ENCODE measurements at places on chromosomes 5 and 9.

GRCh38 chr5:103234239-103234975, 24.2 kb upstream of the MACIR start:
- DNase-seq = no peak

GRCh38 chr5:153782589-153783361, 255.9 kb downstream of the FAM114A2 start:
- no peak for DNase-seq

DNA sequence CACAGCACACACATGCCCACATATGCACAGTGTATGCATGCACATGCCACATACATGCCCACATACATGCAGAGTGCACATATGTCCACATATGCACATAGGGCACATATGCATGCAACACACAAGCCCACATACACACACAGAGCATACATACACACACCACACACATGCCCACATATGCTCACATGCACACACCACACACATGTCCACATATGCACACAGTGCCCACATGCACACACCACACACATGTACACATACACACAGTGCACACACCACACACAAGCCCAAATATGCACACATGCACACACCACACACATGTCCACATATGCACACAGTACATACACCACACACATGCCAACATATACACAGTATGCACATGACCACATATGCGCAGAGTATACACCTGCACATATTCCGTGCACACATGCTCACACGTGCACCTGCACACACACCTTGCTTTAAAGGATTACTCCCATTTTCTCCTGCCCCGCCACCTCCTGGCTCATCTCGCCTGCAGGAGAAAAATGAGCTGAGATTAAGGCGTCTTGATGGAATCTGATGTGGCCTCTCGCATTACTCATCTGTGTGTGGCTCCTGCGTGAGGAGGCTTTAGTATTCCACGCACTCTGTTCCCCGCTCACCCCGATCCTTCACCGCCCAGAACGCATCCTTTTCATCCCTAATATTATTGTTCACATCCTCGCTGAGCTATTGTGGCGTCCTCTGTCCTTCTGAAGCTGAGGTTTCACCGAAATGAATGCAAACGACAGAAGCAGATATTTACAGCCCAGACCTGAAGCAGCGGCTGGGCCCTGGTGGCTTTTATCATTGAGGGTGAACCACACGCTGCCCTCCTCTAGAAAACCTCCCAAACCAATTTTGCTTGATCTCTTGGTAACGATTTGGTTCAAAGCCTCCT, 182.7 kb downstream of the OLFM1 start:
- DNase-seq = no peak

DNA sequence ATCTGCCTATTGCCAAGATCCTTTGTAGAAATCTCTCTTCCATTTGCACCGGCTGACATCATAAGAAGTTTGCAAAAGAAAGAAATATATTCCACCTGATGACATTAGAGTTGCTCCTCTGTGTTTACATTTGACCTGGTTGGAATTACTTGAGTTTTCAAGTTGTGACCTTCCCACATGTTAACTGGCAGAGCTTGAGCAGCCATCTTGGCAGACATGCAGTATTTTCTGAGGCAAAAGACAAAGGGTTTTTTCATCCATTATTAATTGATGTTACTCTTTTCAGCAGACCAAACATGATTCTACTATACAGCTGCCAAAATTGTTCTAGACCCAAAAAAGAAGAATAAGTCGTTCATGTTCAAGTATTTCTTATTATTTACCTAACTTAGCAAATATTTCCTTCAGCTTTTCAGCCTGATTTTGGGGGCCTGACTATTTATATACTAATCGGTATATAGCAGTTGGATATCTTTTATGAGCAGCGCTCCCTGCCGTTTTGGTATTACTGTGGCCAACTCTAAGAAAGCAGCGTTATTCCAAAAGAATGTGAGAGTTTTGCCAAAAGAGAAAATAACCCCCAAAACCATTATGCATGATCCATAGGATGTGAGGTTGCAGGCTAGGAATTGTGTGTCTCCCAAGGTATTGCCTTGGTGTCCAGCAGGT, 212.9 kb downstream of the PBX3 start:
- DNase-seq = no peak

GRCh38 chr9:130114741-130115140, 57.5 kb upstream of the NCS1 start:
- DNase-seq = no peak

GRCh38 chr9:134641173-134641989, at the start of gene COL5A1:
Gene COL5A1, plus strand, starts transcription at chr9:134641803. Its CDS starts 385 bp downstream, at chr9:134642188.
- no peak for DNase-seq

GRCh38 chr5:761854-762710, 22.4 kb downstream of the ZDHHC11B start:
- no peak for DNase-seq

GRCh38 chr5:71013575-71013974, 11.6 kb downstream of the NAIP start:
- DNase-seq = no peak

DNA sequence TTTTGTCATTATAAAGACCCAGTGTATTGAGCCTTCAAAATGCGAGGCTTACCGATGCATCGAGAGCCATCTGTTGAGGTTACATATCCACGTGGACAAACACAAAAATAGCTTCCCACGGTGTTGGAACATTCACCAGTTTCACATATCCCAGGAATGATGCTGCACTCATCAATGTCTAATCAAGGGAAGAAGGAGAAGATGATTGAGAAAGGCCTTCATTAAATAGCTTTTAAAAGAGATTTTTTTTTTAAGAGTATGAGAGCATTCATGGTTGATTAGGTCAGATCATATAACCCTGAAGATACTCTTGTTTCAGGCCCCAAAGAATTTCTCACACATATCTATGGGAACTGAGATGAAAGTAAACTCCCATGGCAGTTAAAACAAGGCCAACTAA, 129.4 kb downstream of the FBN2 start:
- no peak for DNase-seq

DNA sequence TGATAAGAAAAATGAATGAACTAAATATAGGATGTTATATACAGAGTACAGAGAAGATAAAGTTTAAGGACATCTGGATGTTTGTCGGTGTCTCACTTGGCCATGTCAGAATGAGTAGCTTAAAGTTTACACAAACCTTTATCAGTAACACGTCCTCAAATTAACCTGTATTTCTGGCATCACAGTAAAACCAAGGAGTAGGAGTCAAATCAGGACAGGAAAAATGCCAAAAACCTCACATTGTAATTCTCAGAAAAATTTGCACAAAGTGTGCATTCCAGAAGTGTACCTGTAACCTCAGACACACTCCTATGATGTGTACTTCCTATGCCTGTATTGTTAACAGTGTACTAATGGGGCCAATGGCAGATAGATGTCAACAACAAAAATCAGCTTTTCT, 139.3 kb downstream of the SMC2 start:
- DNase-seq = no peak

GRCh38 chr5:173972925-173973615, 15.9 kb upstream of the C5orf47 start:
- DNase-seq = peak; percentile 64

DNA sequence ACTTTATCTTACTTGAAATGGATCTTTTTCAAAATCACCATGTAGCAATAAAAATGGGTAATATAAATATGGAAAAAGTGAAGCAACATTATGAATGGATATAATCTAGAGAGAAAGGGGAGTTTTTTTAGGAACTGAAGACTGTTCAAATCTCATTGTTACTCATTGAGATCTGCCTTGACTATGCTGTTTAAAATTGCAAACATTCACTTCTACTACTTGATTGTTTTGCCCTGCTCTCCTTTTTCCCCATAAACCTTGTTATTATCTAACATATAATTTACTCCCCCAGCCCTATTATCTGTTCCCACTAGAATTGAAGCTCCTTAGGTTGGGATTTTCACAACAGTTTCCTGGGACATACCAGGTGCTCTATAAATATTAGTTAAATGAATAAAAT, 22.0 kb downstream of the PAM start:
- DNase-seq = no peak

- DNase-seq = no peak
These were observed 51.4 kb upstream of the CKMT2 start for GRCh38 chr5:81181576-81182316.

DNA sequence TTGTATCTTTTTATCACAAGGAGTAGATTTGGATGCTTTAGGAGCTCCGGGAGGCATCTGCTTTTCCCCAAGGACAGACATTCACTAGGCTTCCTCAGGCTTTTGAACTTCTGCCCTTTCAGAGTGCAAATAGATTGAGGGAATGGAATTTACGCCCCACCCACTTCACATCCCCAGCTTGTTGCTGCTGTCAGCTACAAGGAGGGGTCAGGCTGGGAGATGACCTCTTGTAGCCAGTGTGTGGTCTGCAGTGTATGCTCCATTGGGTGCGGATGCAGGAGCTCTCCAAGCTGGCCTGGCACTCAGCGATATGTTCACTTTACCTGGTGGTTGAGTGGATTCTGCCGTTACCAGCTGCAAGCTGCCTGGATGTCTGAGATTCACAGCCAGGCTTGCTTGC, 6.4 kb downstream of the TNFSF15 start:
- DNase-seq = no peak

DNA sequence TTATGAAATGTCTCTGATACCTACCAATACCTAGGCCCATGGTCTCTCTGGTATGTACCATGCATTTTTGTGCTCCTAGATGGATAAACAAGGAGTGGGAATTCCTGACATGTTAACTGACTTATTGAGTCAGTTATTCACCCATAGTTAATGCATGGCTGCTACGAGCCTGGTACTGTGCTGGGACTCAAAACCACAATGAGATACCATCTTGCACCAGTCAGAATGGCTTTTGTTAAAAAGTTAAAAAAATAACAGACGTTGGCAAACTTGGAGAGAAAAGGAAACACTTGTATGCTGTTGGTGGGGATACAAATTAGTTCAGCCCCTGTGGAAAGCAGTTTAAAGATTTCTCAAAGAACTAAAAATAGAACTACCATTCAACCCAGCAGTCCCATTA, 293.8 kb downstream of the OSTF1 start:
- DNase-seq = no peak

GRCh38 chr5:177553671-177554429, 513 bp downstream of the FAM193B start:
- no peak for DNase-seq

DNA sequence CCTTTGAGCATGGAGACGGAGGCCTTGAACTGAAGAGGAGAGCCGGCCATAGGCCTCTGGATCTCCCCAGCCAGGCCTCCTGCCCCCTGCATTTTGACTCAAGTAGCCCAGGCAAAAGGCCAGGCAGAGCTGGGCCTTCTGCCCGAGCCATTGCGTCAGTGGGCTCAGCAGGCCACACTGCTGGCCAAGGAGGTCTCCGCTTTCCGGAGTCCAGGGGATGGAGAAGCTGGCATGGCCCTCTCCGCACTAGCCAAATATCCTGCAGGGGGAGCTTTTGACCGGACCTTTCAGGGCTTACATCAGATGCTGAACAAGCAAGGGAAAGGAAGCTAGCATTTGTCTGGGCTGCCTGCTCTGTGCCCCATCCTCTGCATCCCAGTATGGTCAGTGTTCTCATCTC, 386.8 kb downstream of the TRIM36 start:
- DNase-seq = no peak

DNA sequence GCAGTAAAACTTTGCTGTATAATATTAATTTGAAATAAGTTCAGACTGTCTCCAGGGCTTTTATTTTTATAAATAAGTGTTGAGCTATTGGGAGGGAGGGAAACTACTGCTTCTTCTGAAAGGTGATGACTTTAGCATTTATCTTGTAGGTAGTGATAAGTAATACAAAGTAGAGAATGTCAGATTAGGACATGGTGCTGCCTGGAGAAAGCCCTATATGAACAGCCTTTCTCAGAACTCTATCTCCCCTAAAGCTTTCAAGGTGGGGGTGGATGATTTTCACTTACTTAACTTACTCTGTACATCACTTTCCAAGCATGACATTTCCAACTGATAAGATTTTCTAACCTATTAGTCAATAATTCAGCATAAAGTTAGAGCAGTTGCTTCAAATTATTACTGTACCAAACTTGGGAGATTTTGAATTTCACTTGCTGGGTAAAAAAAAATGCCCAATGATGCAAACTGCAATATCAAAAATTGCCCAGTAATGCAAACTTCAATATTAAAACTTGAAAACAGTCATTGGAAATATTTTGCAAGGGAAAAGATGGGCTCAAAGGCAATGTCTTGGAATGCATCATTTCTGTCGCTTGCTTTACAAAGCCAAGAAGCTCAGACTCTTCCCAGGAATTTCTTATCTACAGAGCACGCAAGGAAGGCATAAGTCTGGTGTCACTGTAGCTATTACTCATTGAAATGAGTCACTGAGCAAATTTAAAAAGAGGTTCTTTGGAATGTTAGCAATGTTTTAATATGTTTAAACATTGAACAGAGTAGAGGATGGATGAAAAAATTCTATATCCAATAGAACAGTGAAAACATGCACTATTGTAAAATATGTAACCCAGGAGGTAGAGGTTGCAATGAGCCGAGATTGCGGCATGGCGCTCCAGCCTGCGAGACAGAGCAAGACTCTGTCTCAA, 569.5 kb downstream of the PSAT1 start:
- DNase-seq = no peak

GRCh38 chr9:106622164-106622487, 240.8 kb upstream of the ZNF462 start:
- no peak for DNase-seq

Measured in CD14-positive monocyte (primary cell).